Upper lobe of left lung (tissue), 6 donors: ENCODE measurements at places on chromosomes 5 and 9. TPM values are rescaled to one million over a fixed set of nuclear protein-coding genes. Genes with fewer than 3 reads are reported as not detected.

- H3K27me3 ChIP-seq, result no peaks in the 10 kb centered on the region
- no peaks in the 10 kb centered on the region for H3K36me3 ChIP-seq
- no peak overlapping the region for H3K27ac ChIP-seq
- H3K4me3 ChIP-seq, result no peak overlapping the region
- H3K4me1 ChIP-seq, result peaks cover 14% of the 10 kb centered on the region
Measured at GRCh38 chr5:146213210-146213826, 9.9 kb downstream of the RBM27 start.

DNA sequence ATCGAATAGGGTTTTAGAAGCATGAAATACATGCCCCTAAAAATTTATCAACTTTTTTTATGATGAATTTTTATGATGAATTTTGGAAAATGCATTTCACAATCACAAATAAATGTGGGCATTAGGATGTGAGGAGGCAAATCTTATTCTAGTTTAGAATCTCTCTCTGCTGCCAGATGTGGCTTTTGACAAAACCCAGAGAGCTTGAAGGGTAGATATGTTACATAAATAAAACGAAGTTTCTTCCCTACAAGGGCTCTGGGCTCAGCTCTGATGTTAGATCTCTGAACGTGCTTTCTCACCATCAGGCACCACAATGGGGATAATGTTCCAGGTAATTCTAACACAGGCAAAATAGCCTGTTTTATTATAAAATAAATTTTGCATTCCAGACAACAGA lies 102.3 kb upstream of the ADAMTSL1 start:
- no peaks in the 10 kb centered on the region for H3K36me3 ChIP-seq
- DNase-seq, result no peak
- H3K4me3 ChIP-seq, result no peak overlapping the region
- no peaks in the 10 kb centered on the region for H3K4me1 ChIP-seq

- peak overlapping the region; percentile 64 for H3K27ac ChIP-seq
- no peak overlapping the region for H3K4me3 ChIP-seq
- no peaks in the 10 kb centered on the region for H3K27me3 ChIP-seq
- H3K36me3 ChIP-seq, result peaks cover 10% of the 10 kb centered on the region
- peak; percentile 20 for DNase-seq
Measured at GRCh38 chr9:136031741-136032730, 63.1 kb downstream of the NACC2 start.

- H3K27ac ChIP-seq, result no peak overlapping the region
- H3K36me3 ChIP-seq, result no peaks in the 10 kb centered on the region
- DNase-seq, result no peak
- H3K4me3 ChIP-seq, result no peak overlapping the region
- no peaks in the 10 kb centered on the region for H3K4me1 ChIP-seq
- H3K27me3 ChIP-seq, result no peaks in the 10 kb centered on the region
Measured at GRCh38 chr5:122779451-122779850, 4.6 kb downstream of the SNX2 start.

The DPYSL3 gene
- 37.3 TPM for total RNA-seq

The PCDHB7 gene
- total RNA-seq, result 2.9 TPM

The CNTLN gene
- 58.7 TPM for total RNA-seq
